ENCODE measurements at places on chromosomes 3 and 15.
A peak's percentile ranks its signal among the peaks of the same experiment; 100 is the strongest.

DNA sequence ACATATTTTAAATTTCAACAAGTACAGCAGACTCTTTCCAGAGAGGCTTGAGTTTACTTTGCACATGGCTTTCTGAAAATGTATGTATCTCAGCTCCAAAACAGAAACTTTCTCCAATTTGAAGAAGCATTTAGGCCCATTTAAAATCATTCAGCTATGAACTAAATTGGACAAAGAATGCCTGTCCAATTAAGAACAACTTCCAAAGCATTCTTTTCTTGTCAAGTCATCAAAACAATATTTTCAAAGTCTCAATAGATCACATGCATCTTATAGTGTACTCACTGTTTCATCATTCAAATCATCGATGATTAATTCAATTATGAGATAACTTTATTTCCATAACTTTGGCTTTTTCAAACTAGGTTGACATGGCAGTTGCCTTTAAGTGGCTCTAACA lies 95.2 kb downstream of the KBTBD8 start:
- peak; percentile 36 for DNase-seq

- peak; percentile 38 for DNase-seq
These were observed 26.0 kb upstream of the BOC start for GRCh38 chr3:113185194-113185835.

GRCh38 chr3:53286727-53287126 lies 30.9 kb upstream of the TKT start:
- DNase-seq, result no peak

- peak; percentile 46 for DNase-seq
These were observed 27.4 kb downstream of the CLK3 start for GRCh38 chr15:74642734-74643664.

- DNase-seq, result peak; percentile 22
These were observed 272.4 kb upstream of the COL8A1 start for GRCh38 chr3:99365979-99366378.

DNA sequence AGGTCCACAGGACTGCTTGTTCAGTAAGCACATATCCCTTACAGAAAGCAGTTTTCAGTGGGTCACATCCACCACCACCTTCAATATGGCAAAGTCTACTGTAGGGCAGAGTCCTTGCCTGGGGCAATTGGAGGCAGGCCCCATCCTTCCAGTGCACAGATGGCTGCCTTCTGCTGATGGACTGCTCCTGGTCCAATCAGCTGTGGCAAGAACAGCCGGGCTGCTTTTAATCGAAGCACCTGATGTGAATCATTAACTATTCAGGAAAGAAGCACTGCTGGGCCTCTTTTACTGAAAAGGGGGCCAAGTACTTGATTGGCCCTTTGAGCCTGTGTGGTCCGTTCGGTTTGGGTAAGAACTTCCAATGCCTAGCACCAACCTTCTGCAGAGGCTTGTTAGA lies 24.4 kb downstream of the LARS2 start:
- no peak for DNase-seq

DNA sequence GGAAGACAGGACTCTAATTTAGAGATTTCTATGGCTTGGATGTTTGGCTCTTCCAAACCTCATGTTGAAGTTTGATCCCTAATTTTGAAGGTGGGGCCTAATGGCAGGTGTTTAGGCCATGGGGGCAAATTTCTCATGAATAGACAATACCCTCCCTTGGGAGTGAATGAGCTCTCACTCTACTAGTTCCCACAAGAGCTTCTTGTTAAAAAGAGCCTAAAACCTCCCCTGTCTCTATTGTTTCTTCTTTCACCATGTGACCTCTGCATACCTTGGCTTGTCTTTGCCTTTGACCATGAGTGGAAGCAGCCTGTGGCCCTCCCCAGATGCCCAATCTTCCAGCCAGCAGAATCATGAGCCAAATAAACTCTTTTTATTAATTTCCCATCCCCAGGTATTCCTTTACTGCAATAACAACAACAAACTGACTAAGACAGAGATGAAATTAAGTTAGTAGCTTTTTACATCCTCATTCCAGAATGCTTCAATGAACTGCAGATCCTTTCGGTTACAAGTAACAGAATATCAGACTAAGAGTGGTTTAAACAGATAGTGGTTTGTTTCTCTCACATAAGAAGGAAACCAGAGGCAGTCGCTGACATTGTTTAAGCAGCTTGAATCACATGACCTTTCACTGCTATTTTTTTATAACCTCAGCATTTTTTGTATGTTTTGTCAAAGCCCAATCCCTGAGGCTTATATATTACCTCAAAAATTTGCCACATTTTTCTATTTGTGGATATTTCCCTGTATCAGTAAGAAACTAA lies 1013.3 kb upstream of the SEMA6D start:
- DNase-seq, result no peak

DNA sequence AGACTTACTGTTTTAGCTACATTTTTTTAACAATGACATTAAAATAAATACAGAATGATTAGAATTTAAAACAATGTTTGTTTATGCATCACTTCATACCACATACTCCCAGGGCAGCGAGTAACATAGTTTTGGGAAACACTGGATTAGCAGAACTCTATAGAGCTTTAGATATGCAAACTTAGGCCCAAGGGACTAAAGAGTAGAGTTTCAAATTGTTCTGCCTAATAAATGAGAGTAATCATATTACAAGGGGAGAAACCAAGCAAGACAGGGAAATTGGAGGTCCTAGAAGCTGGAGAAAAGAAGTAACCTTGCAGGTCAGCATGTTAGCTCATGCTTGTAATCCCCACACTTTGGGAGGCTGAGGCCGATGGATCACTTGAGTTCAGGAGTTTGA lies 3.6 kb upstream of the DAZL start:
- no peak for DNase-seq

- DNase-seq, result peak; percentile 79
These were observed 162.6 kb downstream of the CCNL1 start for GRCh38 chr3:156997351-156997750.

DNA sequence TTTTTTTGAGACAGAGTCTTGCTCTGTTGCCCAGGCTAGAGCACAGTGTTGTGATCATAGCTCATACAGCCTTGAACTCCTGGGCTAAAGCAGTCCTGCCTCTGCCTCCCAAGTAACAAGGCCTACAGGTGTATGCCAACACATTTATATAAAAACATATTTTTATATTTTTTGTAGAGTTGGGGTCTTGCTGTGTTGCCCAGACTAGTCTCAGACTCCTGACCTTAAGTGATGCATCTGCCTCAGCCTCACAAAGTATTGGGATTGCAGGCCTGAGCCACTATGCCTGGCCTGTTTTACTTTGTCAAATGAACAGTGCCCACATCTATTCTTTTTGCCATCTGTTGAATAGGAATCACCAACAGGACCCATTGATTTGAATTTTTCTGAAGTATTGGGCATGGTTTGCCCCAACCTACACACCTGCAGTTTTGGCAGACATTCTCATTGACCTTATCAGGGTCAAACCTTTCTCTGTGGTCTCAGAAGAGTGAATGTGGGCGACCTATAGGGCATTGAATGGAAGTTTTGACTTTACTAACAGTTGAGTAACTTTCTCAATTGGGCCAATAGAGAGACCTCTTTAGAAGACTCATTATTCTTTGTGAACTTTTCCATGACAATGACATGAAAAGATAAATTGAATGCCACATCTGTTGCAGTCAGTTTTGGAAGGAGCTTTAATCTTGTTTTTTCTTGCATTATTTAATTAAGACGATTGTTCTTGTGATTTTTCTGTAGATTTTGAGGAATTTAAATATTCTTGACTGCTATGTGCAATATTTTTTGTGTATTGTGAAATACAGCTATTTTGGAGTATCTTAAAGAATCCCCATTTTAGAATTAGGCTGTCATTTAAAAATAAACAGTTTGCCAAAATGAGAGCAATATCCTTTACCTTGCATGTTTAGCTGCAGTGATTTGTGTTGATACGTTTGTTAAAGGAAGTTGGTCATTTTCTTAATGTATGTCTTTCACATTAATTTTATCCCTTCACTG lies 2.7 kb downstream of the IREB2 start:
- DNase-seq, result no peak

- no peak for DNase-seq
These were observed 86.3 kb upstream of the CDV3 start for GRCh38 chr3:133487204-133487603.

- DNase-seq, result no peak
These were observed 160.0 kb upstream of the PRICKLE2 start for GRCh38 chr3:64385277-64385676.

- DNase-seq, result no peak
These were observed 516.8 kb upstream of the ATP11B start for GRCh38 chr3:182276512-182276911.

DNA sequence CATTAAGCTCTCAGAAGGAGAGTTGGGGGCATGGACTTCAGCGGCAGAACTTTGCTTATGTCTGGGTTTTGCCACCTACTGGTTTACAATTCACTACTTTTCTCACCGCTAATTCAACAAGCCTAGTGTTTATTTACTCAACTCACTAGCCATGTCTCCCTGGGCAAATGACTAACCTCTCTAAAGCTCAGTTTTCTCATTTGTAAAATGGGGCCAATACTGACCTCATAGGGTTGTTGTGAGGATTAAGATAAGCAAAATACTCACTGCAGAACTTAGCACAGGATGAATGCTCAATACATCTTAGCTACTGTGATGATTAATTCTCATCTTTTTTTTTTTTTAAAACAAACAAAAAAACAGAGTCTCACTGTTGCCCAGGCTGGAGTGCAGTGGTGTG lies 106.3 kb downstream of the CADPS start:
- DNase-seq, result no peak

DNA sequence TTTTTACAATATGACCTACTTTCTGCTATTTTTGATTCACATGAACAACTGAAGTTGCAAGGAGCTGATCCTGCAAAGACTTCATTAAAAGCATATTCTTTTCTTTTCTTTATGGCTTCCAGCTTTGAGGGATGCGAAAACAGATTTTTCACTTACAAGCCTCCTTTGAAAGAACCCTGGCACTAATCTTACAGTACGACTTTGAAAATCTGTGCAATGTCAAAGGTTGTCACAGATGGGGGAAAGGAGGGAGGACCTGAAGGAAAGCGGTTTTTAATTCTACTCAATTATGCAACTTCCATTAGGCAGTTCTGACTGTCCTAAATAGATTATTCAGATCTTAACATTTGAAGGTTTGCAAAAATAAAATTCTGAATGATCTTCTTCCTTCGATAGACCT lies 130.5 kb downstream of the TNIK start:
- DNase-seq, result no peak

GRCh38 chr15:93895976-93896770 lies 335.2 kb upstream of the MCTP2 start:
- DNase-seq, result no peak

DNA sequence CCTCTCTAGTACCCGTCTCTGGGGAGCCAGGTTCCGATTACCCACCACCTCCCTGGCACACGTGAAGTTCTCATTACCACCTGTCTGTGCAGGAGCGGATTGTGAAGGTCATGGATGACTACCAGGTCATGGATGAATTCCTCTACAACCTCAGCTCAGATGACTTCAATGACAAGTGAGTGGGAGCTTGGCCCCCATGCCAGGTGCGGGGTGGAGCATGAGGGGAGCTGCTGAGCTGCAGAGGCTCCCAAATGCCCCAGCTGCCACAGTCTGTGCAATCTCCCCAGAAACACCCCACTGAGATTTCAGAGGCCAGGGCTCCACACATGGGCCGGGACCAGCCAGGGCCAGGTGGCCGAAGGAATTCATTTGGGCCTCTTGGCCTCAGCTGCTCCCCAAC lies 34.3 kb downstream of the DNAH1 start:
- DNase-seq, result no peak

DNA sequence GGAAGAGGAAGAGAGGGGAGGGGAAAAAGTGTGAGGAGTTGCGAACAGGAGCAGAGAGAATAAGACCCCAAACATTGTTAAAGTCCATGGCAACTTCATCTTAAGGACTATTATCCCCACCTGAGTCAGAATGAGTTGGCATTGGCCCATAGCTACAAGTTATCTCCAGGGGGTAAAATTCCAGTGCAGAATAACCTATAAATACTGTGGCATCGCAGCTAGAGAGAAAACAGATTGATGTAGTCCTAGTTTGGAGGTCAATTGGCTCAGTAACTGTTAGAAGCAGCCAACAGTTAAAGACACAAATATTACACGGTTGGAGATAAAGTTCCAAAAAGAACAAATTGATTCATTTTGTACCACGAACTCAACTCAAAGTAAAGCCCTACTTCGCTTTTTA lies 313.9 kb upstream of the CCDC54 start:
- no peak for DNase-seq

DNA sequence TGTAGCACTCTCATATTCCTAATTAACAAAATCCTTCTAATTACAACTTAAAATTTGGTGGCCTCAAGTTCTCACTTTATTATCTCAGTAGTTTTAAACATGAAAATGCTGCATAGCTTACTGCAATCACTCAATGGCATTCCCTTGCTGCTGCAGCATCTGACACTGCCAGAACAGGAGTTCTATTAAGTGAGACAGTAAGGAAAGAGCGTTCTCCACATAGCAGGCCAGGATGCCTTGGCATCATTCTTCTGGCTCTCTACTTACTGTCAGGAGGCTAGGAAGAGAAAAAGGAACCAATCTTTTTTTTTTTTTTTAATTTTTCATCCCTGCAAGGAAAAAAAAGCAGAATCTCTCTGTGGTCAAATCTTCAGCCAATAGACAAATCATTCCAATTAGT lies 3.2 kb downstream of the CNBP start:
- DNase-seq, result peak; percentile 37

- DNase-seq, result no peak
These were observed 13.2 kb downstream of the PCOLCE2 start for GRCh38 chr3:142875583-142876207.

- no peak for DNase-seq
These were observed 371.6 kb upstream of the ZNF385D start for GRCh38 chr3:22122567-22122966.

- peak; percentile 16 for DNase-seq
These were observed 35.2 kb upstream of the GLCE start for GRCh38 chr15:69125236-69125635.

- DNase-seq, result no peak
These were observed 35.2 kb downstream of the FEM1B start for GRCh38 chr15:68312701-68313204.

DNA sequence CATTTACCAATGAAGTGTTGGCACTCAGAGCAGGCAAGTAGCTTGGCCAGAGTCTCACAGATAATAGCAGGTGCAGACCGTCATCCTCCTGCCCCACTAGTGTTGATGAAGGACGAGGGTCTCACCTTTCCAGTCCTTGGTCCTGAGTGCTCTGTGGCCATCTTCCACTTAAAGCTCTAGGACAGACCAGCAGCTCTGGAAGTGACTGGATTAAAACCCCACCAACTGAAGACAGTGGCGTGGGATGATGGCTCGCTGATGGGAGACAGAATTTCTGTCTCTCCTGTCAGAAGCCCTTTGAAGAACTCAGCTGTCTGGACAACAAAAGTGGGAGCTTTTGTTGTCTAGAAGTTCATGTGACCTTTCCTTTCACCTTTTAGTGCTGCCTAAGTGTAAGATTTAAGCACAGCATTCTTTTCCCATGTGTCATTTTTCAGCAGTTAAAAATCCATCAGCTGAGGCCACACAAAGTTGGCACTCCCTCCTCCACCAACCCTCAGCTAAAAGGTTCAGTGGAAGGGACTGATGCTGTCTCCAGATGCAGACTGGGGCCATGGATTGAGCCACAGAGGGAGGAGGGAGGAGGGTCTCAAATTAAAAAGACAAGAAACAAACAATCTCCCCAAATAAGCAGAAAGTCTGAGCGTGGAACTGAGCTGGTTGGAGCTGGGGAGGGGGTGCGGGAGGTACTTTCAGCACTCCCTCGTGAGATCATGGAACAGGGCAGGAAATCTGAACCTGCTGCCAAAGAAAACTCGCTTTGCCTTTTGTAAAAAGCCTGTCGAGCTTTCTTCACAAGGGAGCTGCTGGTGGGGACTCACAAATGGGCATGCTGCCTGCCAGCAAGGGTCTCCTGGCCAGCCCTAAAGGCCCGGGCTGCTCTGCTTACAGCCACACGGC lies 148.5 kb upstream of the CTDSPL start:
- DNase-seq, result peak; percentile 33

All from AG10803 (cell line).